ENCODE measurements at places on chromosomes 2 and 18.
A peak's percentile ranks its signal among the peaks of the same experiment; 100 is the strongest.

DNA sequence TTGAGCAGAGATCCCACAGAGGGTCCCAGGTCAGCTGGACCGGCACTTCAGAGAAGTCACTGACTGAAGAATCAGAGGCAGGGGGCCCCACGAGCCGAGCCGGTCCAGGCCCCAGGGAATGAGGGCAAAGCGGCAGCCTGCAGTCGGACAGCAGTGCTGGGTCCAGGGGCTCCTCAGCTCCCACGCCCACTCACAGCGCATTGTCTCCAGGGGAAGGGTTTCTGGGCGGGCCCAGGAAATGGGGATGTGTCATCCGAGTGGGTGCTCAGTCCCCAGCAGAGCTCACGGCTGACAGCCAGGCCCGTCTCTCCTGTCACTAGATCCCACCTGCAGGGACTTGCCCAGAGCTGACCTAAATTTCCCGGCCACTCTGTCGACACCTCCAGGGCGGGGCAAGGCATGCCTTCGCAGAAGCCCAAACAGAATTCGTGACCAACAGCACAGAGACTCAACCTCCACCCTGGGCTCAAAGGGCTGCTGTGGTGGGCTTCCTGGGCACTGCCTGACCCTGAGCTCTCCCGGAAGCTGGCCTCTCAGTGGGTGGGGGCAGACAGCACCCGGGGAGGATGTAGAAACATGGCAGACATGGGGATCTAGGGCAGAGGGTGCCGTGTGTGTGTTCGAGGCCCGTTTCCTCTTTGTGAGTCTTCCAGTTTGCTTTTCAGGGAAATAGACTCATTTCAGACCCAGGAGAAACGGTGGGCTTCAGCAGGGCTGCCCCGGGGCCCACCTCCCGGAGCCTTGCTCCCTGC, 42.1 kb upstream of the TAF1B start:
- no peak for DNase-seq

GRCh38 chr18:72409903-72410302, 134.2 kb downstream of the CBLN2 start:
- DNase-seq: no peak

GRCh38 chr18:45108754-45109153, 428.1 kb downstream of the SETBP1 start:
- DNase-seq: no peak

GRCh38 chr18:33578518-33579348, 714 bp downstream of the ASXL3 start:
- peak; percentile 61 for DNase-seq

DNA sequence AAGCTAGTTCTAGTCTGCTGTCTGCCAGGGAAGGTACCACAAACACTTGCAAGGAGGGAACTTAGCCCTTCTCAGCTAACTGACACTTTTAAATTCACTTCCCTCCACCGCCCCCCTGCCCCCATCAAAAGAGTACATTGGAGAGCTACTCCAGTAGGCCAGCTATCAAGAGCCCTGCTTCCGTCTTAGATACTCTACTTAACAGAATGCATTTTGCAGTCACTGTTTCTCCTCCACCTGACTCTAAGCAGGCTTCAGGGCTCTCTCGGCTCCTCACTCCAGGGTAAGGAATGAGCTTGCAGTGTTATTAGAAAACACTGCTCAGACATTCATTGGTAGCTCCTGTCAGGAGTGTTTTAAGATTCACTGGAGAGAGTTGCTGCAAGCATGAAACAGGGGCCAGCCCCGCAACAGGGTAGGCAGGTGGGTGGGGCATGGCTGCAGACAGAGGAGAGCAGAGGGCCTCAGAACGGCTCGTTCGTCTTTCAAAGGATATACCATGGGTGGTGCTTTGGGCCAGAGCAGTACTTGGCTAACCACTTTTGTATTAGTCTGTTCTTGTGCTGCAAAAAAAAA, 35.3 kb upstream of the PDCL3 start:
- no peak for DNase-seq

GRCh38 chr2:223104336-223105132, 52.5 kb downstream of the KCNE4 start:
- no peak for DNase-seq

- no peak for DNase-seq
Measured at GRCh38 chr2:224407241-224407701, 5.4 kb upstream of the FAM124B start.

- DNase-seq: no peak
Measured at GRCh38 chr2:227655454-227655853, 11.2 kb upstream of the SCYGR5 start.

Measured in nucleus accumbens (tissue), 56 donors.